Dorsolateral prefrontal cortex (tissue), 122 donors: ENCODE measurements at places on chromosomes 3 and 15. TPM values are rescaled to one million over a fixed set of nuclear protein-coding genes. Genes with fewer than 3 reads are reported as not detected.

ITIH1 gene
- not detected for total RNA-seq

PIF1 gene
- 3.2 TPM for total RNA-seq

TRAIP gene
- 9.2 TPM for total RNA-seq

CLDN1 gene
- 1.5 TPM for total RNA-seq

DNA sequence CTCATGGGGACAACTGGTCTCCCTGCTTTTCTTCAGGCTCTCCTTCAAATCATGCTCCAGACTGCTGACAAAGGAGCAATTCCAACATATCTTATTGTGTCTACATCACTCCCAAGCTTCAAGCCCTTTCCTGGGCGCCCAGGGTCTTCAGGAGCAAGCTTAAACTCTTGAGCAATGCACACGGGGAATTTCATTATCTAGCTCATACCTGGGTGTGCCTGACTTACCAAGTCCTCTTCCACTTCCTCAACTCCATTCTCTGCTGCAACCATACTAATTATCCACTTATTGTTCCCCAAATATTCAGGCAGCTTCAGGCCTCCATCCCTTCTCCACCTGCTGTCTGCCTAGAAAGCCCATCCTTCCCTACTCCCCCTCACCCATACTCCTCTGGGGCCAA lies 50.6 kb downstream of the B3GNT5 start:
- no peak for DNase-seq

GRCh38 chr15:90294159-90294558 lies 28.7 kb downstream of the NGRN start:
- DNase-seq = no peak

DNA sequence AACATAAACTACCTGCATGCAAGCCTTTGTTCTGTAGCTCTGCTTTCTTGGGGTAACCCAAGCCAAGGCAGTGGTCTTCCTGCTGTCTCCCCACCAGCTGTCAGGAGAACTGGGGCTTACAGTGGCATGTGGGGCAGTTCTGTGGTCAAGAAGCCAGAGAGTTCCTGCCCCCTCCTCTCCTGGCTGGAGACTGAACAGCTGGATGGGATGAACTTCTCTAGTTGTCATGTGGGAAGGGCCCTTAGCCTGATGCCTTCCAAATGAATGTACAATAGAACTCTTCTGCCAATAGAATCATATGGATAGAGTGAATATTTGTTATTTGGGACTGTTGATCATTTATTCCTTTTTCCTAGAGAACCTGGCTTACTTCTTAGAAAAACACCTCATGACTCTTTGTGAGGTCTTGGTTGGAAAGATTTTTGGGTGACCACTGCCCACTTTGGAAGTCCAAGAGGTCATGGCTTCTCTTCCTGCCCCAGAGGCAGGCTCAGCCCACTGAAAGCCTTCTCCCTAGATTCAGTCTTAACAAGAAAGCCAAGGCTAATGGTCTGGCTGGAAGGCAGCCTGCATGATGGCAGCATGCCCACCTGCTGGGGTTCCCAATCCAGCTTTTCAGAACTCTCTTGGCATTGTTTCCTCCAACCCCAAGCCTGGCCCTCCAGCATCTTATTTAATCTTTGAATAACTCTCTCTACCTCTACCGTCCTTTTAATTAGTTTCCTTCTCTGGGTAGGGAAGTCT lies 462.9 kb upstream of the PROK2 start:
- no peak for DNase-seq

GRCh38 chr3:99023590-99024192 lies 122.2 kb upstream of the DCBLD2 start:
- DNase-seq = no peak

GRCh38 chr3:33858131-33858530 lies 59.7 kb downstream of the PDCD6IP start:
- DNase-seq = no peak

GRCh38 chr3:45182915-45183871 lies 37.0 kb upstream of the CDCP1 start:
- DNase-seq = no peak

- DNase-seq = no peak
Observed at GRCh38 chr15:89898614-89899294, 5.0 kb upstream of the AP3S2 start.

DNA sequence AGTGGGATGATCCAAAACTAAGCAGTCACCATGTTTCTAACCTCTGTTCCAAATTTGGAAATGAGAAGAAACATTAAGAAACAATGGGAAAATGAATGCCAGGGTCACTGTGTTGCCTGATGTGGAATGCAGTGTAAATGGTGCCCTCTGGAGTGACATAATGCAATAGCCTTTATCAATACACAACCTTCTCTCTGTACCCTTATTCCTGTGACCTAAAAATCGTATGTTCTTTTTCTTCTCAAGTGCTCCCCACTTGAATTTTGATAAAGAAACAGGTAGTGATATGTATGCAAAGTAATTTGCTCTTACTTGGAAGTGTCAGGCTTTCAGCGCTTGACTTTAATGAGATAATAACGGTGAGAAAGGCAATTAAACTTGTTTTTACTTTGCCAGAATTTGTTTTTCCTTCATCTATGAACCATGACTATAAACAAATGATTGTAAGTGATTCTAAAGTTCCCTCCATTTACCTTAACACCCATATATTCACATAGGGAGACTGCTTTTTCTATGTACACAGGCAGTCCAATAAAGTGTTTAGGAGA lies 145.8 kb upstream of the THRB start:
- no peak for DNase-seq

DNA sequence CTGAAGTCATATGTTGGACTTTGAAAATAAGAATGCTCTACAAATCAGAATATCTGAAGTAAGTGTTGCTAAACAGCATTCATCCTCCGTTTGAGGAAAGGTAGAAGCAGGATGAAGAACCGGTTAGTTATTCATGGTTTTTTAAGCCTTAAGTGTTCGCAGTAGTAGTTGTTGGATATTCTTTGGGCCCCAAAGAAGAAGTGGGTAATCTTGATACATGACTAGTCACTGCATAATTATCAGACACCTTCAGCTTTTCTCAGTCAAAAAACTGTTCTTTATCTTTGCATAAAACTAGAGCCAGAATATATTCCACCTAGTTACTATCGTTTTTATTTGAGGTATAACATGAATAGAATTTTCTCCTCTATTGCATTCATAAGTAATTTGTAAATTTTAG lies 13.8 kb downstream of the RAB5A start:
- no peak for DNase-seq

GRCh38 chr3:177483182-177483967 lies 286.1 kb upstream of the TBL1XR1 start:
- no peak for DNase-seq

DNA sequence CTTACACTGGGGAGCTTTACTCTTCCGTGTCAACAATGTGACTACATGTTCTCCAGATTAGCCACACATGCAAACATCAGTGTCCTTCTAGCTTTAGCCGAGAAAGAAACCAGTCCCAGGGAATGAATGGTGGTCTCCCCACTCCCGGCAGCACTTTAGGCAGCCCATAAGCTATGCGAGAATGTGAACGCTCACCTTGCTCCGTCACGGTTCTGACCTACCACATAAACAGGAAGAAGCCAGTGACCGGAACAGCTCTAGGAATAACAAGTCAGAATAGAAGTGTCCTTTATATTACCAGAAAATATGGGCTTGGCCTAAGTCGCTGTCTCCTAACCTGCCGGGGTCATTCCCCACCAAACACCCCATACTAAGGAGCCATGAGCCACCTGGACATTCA lies 98.0 kb upstream of the ABHD17C start:
- DNase-seq = no peak

- no peak for DNase-seq
Observed at GRCh38 chr3:69490235-69490634, 104.3 kb upstream of the FRMD4B start.

DNA sequence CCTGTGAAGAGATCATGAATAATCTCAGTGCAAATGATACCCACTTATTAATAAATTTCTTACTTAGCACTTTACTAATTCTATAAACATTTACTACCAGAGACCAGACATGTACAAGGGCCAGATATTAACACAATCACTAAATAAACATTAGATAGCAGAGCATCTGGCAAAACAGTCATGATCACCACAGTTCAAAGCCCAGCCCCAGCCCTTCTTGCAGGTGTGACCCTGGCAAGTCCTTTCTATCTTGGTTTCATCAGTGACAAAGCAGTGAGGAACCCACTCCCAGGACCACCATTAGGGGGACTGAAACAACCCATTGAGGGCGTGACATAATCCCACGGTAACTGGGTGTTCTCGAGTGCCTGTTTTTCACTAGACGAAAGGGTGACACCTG lies 11.6 kb downstream of the ZXDC start:
- DNase-seq = no peak

- no peak for DNase-seq
Observed at GRCh38 chr3:111797171-111797615, 61.9 kb upstream of the PHLDB2 start.

- DNase-seq = no peak
Observed at GRCh38 chr3:171099911-171100310, 73.4 kb upstream of the SLC2A2 start.

GRCh38 chr15:98805434-98806274 lies 157.3 kb downstream of the IGF1R start:
- DNase-seq = no peak

- DNase-seq = peak; percentile 59
Observed at GRCh38 chr15:82568986-82569385, 28.7 kb upstream of the RPS17 start.
